ENCODE measurements at places on chromosomes 11 and 22. TPM values are rescaled to one million over a fixed set of nuclear protein-coding genes. Genes with fewer than 3 reads are reported as not detected.

The GLYATL1 gene
- 2.4 TPM for total RNA-seq

The CEP126 gene
- 8.1 TPM for total RNA-seq

The SAA4 gene
- total RNA-seq, result not detected

The FXYD6 gene
- total RNA-seq, result 41.8 TPM
